ENCODE measurements at places on chromosomes 5 and 9. TPM values are rescaled to one million over a fixed set of nuclear protein-coding genes. Genes with fewer than 3 reads are reported as not detected.

DNA sequence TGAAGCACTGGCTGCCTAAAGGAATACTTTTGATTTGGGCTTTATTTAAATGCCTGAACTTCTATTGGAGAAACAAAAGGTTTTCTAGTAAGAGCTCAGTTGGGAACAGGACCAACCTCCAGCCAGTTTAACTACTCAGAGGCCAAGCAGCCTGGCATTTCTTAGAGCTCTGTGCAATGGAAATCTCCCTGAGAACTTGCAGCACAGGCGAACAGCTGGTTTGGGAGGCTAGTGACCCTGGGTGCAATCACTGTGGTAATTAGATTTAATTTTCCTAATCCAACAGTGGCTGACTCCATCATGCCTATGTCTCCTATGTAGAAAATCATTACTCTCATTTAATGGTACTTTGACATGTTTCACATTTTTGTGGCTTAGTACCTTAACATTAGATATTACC is 1.0 kb upstream of the CDH6 start:
- no peaks in the 10 kb centered on the region for H3K36me3 ChIP-seq
- peaks cover 10% of the 10 kb centered on the region for H3K4me1 ChIP-seq
- peaks cover 28% of the 10 kb centered on the region for H3K27me3 ChIP-seq
- no peak overlapping the region for H3K4me3 ChIP-seq

- DNase-seq, result no peak
- H3K4me1 ChIP-seq, result peaks cover 17% of the 10 kb centered on the region
- H3K27ac ChIP-seq, result no peak overlapping the region
- no peaks in the 10 kb centered on the region for H3K27me3 ChIP-seq
These were observed 3.4 kb downstream of the GARNL3 start for GRCh38 chr9:127267793-127268525.

DNA sequence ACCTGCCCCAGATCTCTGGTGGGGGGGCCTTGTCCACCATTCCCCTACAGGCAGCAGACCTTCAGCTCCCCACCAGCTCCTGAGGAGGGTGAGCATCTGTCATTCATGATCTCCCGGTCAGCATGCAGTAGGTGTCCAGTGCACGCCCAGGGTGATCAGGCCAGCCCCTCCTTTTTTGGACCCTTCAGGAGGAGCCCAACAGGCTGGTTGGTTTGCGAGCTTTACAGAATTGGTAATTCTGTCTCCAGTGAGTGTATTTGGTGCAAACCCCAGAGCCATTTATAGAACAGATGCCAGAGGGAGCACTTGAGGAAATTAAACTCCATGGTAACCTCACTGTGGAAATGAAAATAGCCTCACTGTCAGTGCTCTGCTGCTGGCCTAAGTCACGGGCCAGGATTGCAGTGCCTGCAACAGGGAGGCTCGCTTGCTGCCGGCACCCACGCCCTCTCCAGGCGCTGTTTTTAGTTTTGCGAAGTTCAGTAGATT is 23.4 kb downstream of the WNK2 start:
- H3K4me1 ChIP-seq, result no peaks in the 10 kb centered on the region
- no peak overlapping the region for H3K27ac ChIP-seq
- H3K27me3 ChIP-seq, result no peaks in the 10 kb centered on the region
- DNase-seq, result no peak
- no peaks in the 10 kb centered on the region for H3K36me3 ChIP-seq

DNA sequence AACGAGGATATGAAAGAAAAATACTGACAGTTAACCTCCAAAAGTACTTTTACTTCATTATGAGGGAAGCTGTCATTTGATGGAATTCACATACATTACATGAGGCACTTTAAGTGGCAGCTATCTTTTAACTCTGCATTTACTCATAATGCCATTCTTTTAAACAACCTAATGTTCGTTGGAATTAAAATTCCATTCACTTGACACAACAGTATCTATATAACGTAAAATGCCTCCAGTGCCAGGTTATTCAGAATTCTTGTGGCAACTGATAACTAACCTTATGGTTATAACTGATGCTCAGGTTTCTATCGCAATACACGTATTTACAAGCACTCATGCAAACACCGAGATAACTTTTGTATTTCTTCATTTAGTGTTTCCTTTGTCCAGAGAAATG is 376.9 kb upstream of the GRAMD2B start:
- H3K4me1 ChIP-seq, result peaks cover 9% of the 10 kb centered on the region
- no peak for DNase-seq
- H3K4me3 ChIP-seq, result no peak overlapping the region
- H3K36me3 ChIP-seq, result no peaks in the 10 kb centered on the region

DNA sequence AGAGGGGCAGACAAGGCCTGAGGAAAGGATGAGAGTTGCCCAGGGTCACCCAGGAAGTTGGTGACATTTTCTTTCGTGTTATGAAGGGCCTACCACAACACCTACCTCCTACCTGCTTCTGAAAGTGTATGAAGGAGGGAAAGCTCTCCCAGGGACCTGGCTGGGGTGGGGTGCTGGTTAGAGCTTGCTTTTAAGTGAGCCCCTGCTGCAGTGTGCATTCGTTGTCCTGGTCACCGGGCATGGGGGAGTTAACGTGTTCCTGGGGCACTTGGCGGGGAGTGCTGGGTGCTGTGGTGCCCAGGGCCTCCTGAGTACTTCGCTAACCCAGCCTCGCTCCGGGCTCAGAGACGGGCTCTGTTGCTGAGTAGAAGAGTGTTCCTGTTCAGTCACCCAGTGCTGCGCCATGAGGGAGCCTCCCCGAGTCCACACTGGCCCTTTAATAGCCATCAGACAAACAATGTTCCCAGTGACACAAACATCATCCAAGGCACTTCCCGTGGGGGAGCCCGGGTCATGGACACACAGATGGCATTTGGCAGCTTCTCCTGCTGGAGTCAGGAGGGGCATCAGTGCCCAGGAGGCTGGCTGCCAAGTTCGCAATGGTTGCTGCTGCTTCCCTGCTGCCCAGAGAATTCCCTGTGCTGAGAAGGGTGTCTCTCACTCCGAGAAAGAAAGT is 85.7 kb downstream of the AMBP start:
- H3K4me1 ChIP-seq, result peaks cover 37% of the 10 kb centered on the region
- H3K4me3 ChIP-seq, result no peak overlapping the region
- peak; percentile 93 for DNase-seq
- H3K27me3 ChIP-seq, result no peaks in the 10 kb centered on the region

DNA sequence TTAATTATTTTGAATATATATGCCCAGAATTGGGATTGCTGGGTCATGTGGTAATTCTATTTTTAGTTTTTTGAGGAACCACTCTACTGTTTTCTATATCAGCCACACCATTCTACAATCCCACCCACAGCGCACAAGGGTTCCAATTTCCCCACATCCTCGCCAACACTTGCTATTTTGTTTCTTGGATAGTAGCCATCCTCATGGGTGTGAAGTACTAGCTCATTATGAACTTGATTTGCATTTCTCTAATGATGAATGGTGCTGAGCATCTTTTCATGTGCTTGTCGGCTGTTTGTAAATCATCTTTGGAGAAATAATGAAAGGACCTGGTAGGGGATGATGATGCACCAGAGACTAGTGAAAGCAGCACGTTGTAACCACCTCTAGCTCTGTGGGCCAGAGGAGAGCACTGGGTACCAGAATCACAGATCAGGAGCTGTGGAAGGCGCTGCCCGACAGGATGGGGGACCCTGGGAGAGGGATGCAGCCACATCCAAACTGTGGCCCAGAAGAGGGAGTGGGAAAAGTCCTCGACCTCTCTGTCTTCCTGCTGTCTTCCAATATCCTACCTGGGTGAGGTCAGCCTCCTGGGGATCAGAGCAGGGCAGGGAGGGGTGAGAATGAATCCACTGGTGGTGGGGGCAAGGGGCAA is 155.4 kb downstream of the RGS3 start:
- peak; percentile 9 for DNase-seq
- no peaks in the 10 kb centered on the region for H3K36me3 ChIP-seq
- no peak overlapping the region for H3K27ac ChIP-seq
- peaks cover 33% of the 10 kb centered on the region for H3K4me1 ChIP-seq
- H3K4me3 ChIP-seq, result no peak overlapping the region

GRCh38 chr9:12851341-12852090 is 76.7 kb downstream of the LURAP1L start:
- no peak overlapping the region for H3K27ac ChIP-seq
- no peak overlapping the region for H3K4me3 ChIP-seq
- DNase-seq, result no peak
- no peaks in the 10 kb centered on the region for H3K4me1 ChIP-seq
- H3K27me3 ChIP-seq, result no peaks in the 10 kb centered on the region

DNA sequence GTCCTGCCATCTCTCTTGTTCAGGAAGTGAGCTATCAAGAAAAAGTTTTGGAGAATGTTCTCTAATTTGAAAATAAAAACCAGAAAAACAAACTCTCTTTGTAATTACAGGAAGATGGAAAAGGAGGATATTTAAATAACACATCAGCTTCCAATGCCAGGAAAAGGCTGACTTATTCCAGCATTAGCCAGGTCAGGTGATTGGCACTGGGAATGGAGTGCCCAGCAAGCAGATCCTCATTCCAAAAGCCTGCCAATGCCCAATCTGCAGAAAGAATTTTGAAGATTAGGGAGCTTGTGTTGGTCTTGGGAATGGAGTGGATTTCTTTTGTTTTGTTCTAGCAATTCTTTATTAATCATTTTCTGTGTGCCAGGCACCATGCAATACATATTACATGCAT is 196.6 kb downstream of the SNCAIP start:
- H3K27me3 ChIP-seq, result no peaks in the 10 kb centered on the region
- H3K4me3 ChIP-seq, result no peak overlapping the region
- H3K4me1 ChIP-seq, result no peaks in the 10 kb centered on the region
- no peak overlapping the region for H3K27ac ChIP-seq

DNA sequence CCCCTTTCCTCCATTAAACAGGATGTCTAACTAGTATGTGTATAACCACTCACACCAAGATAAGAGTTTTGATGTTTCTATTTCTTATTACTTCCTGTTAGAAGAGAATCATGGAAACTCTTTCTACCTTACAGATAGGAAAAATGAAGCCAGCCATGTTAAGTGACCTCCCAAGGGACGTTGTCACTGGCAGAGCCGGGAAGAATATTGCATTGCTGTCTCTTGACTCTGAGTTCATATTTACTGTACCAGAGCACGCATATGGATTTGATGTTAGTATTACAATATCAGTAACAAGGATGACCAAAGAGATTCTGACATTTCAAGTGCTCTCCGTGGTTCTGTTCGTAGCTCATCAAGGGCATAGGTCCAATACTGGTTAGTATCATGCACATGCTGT is 12.5 kb upstream of the C5orf63 start:
- no peak overlapping the region for H3K4me3 ChIP-seq
- H3K36me3 ChIP-seq, result no peaks in the 10 kb centered on the region
- H3K27ac ChIP-seq, result no peak overlapping the region
- H3K4me1 ChIP-seq, result no peaks in the 10 kb centered on the region
- no peaks in the 10 kb centered on the region for H3K27me3 ChIP-seq
- DNase-seq, result no peak

GRCh38 chr9:33946779-33947535 is 101.7 kb downstream of the UBAP2 start:
- H3K27ac ChIP-seq, result no peak overlapping the region
- H3K27me3 ChIP-seq, result no peaks in the 10 kb centered on the region
- no peak overlapping the region for H3K4me3 ChIP-seq

GRCh38 chr5:34915856-34916192 is 313 bp downstream of the BRIX1 start:
- peak overlapping the region; percentile 86 for H3K27ac ChIP-seq
- DNase-seq, result no peak
- peaks cover 35% of the 10 kb centered on the region for H3K4me1 ChIP-seq
- peak overlapping the region; percentile 98 for H3K4me3 ChIP-seq
- no peaks in the 10 kb centered on the region for H3K27me3 ChIP-seq

DNA sequence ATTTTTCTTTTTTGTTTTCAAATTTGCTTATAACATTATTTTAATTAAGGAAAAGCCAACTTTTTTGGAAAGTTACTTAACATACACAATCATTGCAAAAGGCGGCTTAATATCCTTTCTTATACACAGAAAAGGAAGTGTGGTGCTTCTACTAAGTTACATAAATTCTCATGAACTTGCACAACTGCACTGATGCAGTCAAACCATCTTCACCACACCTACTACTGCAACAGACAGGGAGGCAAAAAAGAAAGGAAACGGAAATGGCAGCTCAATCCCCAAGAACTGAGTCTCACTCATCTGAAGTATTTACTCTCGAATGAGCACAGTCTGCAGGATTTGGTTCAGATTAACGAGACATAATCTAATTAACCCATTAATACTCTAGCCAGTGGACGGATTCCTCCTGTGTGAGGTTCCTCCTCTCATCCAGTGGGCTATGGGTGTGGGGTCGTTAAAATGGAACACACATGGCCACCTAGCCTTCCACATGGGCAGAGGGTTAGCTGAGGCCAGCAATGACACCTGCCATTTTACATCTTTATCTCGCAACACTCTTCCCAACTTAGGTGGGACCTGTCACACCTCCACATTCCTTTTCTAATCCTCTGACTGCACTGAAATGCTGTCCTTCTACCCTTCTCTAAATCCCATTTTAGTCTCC is 30.0 kb downstream of the GOLM1 start:
- H3K4me1 ChIP-seq, result peaks cover 31% of the 10 kb centered on the region
- H3K4me3 ChIP-seq, result no peak overlapping the region
- H3K27me3 ChIP-seq, result no peaks in the 10 kb centered on the region
- H3K36me3 ChIP-seq, result no peaks in the 10 kb centered on the region
- H3K27ac ChIP-seq, result no peak overlapping the region
- DNase-seq, result no peak

GRCh38 chr5:2173151-2173834 is 290.6 kb upstream of the IRX4 start:
- no peaks in the 10 kb centered on the region for H3K4me1 ChIP-seq
- DNase-seq, result no peak
- H3K4me3 ChIP-seq, result no peak overlapping the region
- peaks cover 15% of the 10 kb centered on the region for H3K27me3 ChIP-seq
- H3K27ac ChIP-seq, result no peak overlapping the region
- H3K36me3 ChIP-seq, result no peaks in the 10 kb centered on the region

Gene CLK4
- 18.6 TPM for total RNA-seq

Gene FBP2
- total RNA-seq, result 0.58 TPM

Gene FAM81B
- total RNA-seq, result not detected

Gene GABRP
- not detected for total RNA-seq

Gene ADGRD2
- total RNA-seq, result not detected

Gene SLC22A4
- 2.8 TPM for total RNA-seq

Gene PCDHGA4
- total RNA-seq, result 4.5 TPM

Gene PPP2R2B
- total RNA-seq, result 6.6 TPM

Gene PTGDS
- 42.0 TPM for total RNA-seq

Gene DNM1
- 12.2 TPM for total RNA-seq

Gene DTWD2
- total RNA-seq, result 10.5 TPM

Gene C9orf153
- 0.28 TPM for total RNA-seq
